AG20443 (cell line): ENCODE measurements at places on chromosomes 3 and 15.

GRCh38 chr3:157300981-157301663, 135.5 kb upstream of the PTX3 start:
- DNase-seq: no peak

DNA sequence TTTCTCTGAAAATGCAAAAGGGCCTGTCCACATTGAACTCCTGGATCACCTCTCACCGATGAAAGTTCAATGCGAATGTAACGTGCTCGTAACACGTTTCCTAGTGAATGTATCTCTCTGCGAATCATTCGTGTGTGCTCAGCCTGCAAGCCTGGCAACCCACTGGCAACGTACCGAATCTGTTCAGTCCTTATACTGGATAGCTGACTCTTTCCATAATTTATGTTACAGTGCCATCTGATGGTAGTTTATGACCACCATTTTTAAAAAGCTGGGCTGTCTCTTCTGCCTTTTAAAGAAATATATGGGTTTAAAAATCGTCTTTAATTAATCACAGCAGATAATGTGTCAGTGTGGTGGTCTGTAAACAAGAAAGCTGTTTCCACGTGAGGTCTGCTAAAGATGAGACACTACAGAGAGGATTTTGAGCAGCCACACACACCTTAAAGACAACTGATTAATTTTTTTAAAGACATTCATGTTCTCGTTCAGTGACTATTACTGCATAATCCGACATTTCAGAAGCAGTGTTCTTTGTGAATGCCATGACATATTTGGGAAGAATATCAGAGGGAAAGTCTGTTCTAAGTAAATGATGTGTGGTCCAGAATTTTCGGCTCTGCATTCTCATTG, 69.4 kb upstream of the FOXP1 start:
- peak; percentile 73 for DNase-seq

GRCh38 chr15:61393949-61394348, 164.8 kb upstream of the RORA start:
- DNase-seq: no peak

DNA sequence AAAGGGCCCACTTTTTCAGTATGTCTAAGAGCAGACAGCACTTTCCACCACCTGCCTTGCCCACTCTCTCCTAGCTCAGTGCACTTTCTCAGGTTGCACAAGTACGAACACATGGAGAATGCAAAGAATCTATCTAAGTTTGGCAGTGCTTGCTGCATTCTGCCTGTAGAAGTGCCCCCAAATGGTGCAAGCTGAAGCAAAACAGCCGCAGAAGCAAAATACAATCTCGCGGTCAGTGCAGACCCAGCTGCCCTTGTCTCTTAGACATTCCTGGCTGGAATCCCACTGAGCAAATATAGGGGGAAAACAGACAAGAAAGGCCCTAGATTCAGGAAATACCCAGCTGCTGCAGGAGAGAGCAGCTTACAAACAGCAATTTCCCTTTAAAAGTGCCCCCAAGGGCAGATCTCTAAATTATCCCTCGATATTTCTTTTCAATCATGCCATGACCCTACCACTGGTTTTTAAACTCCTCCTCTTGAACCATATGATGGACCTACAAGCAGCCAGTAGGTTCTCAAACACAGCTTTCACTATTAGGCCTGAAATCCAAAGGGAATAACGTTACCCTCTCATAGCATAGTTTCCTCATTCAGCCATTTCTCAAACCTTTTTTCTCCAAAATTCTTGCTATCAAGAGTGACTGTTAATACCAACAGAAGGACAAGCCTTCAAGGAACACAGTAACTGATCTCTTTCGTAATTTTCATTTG, 67.0 kb downstream of the TNIK start:
- DNase-seq: no peak

DNA sequence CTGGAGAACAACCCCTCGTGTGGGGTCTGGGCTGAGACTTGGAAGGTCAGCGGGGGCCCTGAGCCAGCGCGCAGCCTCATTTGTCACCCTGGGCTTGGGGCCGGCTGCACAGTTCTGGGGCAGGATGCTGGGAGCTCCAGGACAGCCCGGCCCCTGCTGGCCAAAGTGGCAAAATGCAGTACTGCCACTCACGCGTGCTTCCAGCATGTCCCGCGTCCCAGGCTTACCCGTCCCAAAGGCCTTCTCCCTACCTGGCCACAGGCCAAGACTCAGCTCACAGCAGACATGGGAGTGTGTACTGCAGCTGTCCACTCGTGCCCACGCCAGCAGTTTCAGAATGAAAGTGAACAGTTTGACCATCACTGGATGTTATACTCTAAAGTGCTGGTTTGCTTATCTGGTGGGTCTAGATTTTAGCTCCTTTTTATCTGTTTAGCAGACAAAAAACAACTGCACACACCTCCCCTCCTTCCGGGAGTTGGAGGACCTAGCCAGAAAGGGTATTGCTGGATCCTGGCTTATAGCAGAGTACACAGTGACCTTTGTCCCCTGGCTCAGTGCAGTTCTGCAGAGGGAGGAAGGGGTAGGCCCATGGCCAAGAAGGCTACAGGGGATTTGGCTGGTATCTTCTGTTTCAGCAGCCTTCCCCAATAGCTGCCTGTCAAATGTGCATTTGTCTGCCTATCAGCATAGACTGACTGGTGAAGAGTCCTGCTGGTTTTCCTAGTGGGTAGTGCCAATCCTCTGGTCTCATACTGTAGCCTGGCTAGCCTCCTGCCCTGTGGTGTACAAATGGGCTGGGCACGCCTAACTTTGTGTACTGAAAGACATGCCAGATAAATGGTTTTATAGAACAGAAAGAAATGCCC, 23.2 kb upstream of the IP6K2 start:
- peak; percentile 95 for DNase-seq

DNA sequence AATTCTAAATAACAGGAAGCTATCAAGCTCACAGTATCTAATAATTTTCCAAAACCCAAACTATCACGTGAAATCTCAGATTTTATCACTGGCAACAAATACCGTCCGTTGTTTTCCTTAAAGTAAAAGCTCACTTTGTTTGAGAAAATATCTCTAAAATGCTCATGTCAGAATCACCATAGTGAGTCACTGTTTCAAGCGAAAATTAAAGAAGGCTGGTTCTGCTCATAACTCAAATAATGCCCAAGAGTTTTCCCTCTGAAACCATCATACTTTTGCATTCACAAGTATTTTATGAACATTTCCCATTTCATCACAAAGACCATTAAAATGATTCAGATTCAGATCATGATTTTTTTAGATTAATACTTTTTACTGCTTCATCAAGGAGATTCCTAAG, 50.6 kb downstream of the TBL1XR1 start:
- peak; percentile 33 for DNase-seq

DNA sequence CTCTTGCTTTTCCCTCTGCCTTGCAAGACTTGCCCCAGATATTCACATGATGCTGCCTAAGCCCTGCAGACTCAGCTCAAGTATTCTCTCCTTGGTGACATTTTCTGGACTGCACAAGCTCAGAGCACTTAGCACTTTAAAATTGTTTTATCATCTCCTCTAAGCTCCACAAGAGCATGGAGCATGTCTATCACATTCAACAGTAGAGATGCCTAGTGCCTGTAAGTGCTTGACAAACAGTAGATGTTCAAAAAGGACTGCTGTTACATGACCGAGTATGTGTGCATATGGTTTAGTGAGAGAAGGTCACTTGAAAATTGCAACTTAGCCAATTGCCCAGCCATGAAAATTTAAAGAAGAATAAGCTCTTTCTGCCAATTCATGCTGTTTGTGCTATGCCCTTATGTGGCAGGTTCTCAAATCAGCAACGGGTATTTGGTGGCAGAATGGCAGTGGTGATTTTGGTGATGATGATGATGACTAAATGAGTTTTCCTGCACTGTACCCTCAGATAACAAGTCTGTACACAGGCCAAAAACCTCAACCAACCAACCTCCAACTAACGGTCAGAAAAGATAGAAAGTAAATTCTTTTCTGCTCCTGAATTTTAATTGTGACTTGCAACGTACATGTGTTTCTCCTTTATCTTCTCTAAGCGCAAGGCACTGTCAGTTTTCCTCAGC, 647.2 kb upstream of the UBE2E2 start:
- no peak for DNase-seq

DNA sequence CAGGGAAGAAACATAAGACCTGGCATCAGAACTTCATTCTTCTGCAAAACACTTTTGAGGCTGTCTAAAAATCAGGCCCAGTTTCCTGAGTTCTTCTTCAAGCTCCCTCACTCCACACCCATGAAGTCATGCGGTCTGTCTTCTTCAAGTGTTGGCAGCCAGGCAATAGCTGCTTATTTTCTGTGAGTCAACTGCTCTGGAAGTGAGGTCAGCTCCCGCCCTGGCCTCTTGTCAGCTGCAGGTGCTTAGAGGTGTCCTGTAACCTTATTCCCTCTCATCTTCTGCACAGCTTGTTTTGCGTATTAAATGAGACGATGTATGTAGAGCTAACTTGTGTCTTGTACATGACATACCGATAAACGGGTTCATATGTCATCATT, 226.1 kb downstream of the ADAMTS17 start:
- DNase-seq: peak; percentile 55

DNA sequence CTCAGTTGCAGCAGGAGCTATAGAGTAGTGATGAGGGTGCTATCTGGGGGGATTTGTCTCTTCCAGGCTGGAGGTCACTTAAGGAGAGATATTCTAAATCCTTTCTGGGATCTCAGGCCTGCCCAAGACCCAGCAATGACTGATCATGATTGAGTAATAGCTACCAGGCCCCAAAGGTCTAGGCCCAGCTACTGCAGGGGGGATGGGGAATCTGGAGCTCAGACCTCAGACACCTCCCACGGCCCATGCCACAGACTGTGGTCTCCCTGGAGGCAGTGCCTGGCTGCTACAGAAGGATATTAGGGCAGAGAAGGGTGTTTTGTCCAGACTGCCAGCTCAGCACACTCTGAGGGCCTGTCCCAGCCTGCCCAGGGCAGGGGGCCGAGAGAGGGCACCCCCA, 6.9 kb downstream of the SLC38A3 start:
- DNase-seq: peak; percentile 59

DNA sequence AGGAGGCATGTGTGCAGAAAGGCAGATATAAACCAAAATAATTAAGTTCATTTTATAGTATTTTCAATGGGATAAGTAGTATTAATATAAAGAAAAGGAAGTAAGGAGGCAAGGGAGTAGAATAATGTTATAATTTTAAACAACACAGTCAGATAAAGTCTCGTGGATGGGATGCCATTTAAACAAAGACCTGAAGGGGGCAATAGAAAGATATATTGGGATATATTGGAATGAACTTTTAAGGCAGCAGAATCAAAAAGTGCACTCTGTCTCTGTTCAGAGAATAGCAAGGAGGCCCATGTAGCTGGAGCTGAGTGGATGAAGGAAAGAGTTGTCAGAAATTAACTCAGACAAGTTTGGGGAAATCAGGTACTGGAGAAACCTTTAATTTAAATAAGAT, 158.7 kb downstream of the CGGBP1 start:
- DNase-seq: peak; percentile 5

DNA sequence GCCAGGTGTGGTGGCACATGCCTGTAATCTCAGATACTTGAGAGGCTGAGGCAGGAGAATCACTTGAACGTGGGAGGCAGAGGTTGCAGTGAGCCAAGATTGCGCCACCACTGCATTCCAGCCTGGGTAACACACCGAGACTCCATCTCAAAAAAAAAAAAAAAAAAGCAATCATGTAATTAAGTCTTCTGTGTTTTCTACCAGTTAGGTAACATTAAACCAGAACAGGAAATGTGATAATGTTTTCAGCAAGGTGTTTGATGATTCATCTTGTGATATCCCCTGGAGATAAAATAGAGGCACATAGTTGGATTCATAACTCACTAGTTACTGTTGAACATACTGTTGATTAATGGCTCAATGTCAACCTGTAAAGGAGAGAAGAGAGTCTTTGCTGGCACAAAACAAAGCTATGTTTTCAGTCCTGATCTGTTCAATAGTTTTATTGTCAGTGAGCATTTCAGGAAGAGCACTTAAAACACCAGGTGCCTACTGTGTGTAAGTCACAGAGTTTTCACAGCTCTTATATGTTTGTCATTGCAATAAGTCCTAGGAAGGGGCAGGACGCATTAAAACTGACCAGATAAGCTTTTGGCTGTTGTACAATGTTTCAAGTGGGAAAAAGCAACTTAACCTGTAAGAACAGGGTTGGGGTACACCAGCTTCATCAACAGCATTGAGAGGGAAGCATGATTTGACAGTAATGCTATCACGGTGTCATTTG, 19.5 kb downstream of the DNAJB11 start:
- DNase-seq: no peak

GRCh38 chr3:138373087-138373735, 24.8 kb downstream of the MRAS start:
- no peak for DNase-seq

DNA sequence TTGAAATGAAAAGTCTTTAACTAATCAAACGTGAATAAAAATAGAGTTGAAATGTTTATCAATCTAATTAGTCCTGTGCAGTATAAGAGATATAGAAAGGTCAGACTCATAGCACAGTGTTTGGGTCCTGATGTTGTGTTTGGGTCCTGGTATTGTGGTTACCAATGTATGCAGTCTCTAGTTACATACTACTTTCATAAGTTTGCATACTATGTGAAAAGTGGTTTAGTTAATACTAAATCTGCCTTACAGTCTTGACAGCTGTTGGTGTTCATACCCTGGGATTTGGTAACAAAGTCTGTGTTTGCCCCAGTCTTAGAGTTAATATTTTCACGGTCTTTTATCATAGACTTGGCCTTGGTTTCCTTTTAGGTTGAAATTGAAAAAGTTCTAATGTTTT, 41.7 kb downstream of the KIF15 start:
- DNase-seq: no peak

GRCh38 chr3:183428447-183429211, at the start of gene MCF2L2:
Gene MCF2L2 (minus strand): TSS chr3:183428619. CDS start chr3:183427977, 642 bp downstream.
- DNase-seq: peak; percentile 62

- no peak for DNase-seq
Observed at GRCh38 chr15:77623755-77624524, 8.8 kb downstream of the LINGO1 start.

GRCh38 chr3:71543371-71544016, 40.0 kb downstream of the FOXP1 start:
- DNase-seq: no peak

DNA sequence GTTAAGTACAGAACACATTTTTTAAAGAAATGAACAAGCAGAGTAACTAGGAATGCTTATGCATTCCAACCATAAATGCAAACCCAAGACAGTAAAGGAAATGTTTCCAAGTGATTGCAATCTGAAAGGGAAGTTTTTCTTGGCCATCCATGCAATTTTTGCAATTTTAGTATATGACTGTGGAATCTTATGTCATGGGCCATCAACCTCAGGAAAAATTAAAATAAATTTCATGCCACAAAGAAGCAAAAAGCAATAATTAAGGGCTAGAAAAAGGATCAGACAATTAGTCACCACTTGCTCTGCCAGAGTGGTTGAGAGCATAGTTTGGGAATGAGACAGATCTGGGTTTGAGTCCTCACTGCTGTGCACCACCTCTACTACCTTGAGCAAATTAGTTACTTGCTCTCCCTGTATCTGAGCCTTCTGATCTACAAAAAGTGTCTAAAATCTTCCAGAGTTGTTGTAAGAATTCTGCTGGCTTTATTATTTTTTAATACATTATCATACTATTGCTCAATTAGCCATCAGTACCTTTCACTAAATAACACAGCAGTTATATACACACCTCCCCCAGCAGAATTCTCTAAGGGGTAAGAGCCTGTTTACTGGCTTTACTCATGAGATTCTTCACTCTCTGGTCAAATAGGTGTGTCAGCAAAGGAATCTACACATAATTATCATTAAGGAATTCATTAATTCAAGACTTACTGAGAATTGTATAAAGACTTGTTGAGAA, 49.7 kb upstream of the FBN1 start:
- peak; percentile 75 for DNase-seq

GRCh38 chr15:33618350-33618749, 307.6 kb downstream of the RYR3 start:
- DNase-seq: no peak
